CD14-positive monocyte (primary cell): ENCODE measurements at places on chromosomes 2 and 18.

DNA sequence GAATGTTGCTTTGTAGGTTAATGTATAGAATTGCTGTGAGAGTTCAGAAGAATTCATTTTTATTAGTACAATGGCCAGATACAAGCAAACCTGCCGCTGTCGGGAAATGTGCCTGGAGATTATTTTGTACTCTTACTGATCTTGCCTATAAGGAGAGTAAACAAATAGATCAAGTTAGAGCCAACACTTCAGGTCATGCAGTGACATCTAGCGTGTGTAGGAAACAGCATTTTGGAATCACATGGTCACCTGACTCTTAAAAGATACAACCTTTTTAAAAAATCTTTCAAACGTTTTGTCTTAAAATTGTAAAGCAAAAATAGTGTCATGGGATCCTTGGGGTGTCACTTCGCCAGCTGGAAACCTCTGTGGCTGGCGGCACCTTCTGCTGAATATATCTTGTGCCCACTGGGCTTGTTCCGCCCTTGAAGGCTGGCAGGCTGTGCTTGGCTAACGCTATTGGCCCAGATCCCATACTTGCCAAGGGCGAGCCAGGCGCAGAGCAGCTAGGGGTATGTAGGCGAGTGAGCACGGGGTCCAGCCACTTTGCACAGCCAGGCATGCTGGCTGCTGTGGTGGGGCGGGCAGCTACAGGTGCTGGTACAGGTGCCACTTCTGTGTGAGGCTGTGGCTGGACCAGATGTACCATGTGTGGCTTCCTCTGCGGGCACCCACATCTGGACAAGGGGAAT lies 19.5 kb upstream of the RPRM start:
- no peaks in the 10 kb centered on the region for H3K4me1 ChIP-seq
- DNase-seq = no peak
- H3K4me3 ChIP-seq = no peak overlapping the region
- no peaks in the 10 kb centered on the region for H3K27me3 ChIP-seq
- H3K27ac ChIP-seq = no peak overlapping the region
- no peaks in the 10 kb centered on the region for H3K36me3 ChIP-seq

DNA sequence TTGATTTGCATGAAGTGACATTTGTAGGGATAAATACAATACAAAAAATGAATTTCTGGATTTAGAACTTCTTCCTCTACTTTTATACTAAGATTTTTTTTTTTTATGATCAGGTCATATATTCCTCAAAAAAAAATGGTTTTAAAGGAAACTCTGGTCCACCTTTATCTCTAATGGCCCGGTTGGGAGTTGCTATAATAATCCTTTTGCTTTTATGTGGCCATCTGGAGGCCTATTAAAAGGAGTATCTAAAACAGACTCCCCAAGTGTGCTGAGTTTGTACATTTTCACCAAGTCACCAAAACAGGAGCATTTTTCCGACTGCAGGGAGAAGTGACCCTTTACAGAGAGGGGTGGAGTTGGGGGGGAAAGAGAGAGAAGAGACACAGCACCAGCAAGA lies 329.2 kb upstream of the FIGN start:
- H3K4me1 ChIP-seq = no peaks in the 10 kb centered on the region
- no peaks in the 10 kb centered on the region for H3K27me3 ChIP-seq
- H3K36me3 ChIP-seq = no peaks in the 10 kb centered on the region
- H3K27ac ChIP-seq = no peak overlapping the region
- DNase-seq = no peak

DNA sequence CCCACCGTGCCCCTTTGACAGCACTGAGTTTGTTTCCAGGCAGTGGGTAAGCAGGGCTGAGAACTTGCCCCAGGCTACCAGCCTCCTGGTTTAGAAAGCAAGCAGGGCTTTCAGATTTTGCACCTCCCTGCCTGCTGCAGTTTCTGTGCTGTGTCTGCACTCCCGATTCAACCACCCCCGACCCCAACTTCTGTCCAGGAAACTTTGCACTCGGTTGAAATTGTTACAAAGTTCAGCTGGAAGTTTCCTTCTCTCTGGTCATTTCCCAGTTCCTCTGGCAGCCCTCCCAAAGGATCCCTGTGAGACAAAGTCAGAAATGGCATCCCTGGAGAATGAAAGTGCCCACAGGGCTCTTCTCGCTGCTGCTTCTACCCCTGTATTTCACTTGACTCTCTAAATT lies 12.4 kb upstream of the UPP2 start:
- H3K36me3 ChIP-seq = no peaks in the 10 kb centered on the region
- no peak overlapping the region for H3K27ac ChIP-seq
- no peak overlapping the region for H3K4me3 ChIP-seq
- H3K4me1 ChIP-seq = no peaks in the 10 kb centered on the region
- no peak for DNase-seq

GRCh38 chr2:60353863-60354262 lies 199.6 kb downstream of the BCL11A start:
- DNase-seq = no peak
- H3K4me3 ChIP-seq = no peak overlapping the region
- H3K36me3 ChIP-seq = no peaks in the 10 kb centered on the region
- no peak overlapping the region for H3K27ac ChIP-seq

GRCh38 chr2:156456616-156457015 lies 20.4 kb downstream of the GPD2 start:
- DNase-seq = no peak
- peaks cover 32% of the 10 kb centered on the region for H3K4me1 ChIP-seq
- H3K27ac ChIP-seq = no peak overlapping the region
- H3K27me3 ChIP-seq = no peaks in the 10 kb centered on the region
- H3K36me3 ChIP-seq = no peaks in the 10 kb centered on the region
